Regular cardiac myocyte (primary cell): ENCODE measurements at places on chromosomes 2 and 18. TPM values are rescaled to one million over a fixed set of nuclear protein-coding genes. Genes with fewer than 3 reads are reported as not detected.

The TBR1 gene
- under 0.01 TPM in 1 of 2 replicates, not detected in the other for total RNA-seq

The FAP gene
- 41.2 and 274 TPM in 2 replicates for total RNA-seq

The FOXI3 gene
- not detected in 2 replicates for total RNA-seq

The ZNF521 gene
- 5.0 and 9.9 TPM in 2 replicates for total RNA-seq

The SOCS6 gene
- total RNA-seq: 33.3 and 44.3 TPM in 2 replicates

The KIF1A gene
- total RNA-seq: under 0.01 TPM in 1 of 2 replicates, not detected in the other

The SERPINB3 gene
- not detected in 2 replicates for total RNA-seq

The CMPK2 gene
- 0.38 and 0.56 TPM in 2 replicates for total RNA-seq

The STAM2 gene
- total RNA-seq: 65.4 and 67.7 TPM in 2 replicates

The LOXL3 gene
- 147 and 384 TPM in 2 replicates for total RNA-seq

The ELOA2 gene
- total RNA-seq: not detected in 2 replicates

The CDKL4 gene
- total RNA-seq: 1.7 and 11.8 TPM in 2 replicates

The MITD1 gene
- total RNA-seq: 18.8 and 19.4 TPM in 2 replicates

The NYAP2 gene
- total RNA-seq: not detected in 2 replicates

The PLGLB1 gene
- total RNA-seq: not detected in 2 replicates

The ADCYAP1 gene
- total RNA-seq: not detected in 2 replicates

The SYT4 gene
- not detected in 2 replicates for total RNA-seq

The STAT1 gene
- total RNA-seq: 202 and 260 TPM in 2 replicates

The RNF149 gene
- 42.2 and 63.7 TPM in 2 replicates for total RNA-seq

The PROM2 gene
- total RNA-seq: under 0.01 and 0.28 TPM in 2 replicates
